HepG2 (cell line): ENCODE measurements at places on chromosomes 3 and 15.

DNA sequence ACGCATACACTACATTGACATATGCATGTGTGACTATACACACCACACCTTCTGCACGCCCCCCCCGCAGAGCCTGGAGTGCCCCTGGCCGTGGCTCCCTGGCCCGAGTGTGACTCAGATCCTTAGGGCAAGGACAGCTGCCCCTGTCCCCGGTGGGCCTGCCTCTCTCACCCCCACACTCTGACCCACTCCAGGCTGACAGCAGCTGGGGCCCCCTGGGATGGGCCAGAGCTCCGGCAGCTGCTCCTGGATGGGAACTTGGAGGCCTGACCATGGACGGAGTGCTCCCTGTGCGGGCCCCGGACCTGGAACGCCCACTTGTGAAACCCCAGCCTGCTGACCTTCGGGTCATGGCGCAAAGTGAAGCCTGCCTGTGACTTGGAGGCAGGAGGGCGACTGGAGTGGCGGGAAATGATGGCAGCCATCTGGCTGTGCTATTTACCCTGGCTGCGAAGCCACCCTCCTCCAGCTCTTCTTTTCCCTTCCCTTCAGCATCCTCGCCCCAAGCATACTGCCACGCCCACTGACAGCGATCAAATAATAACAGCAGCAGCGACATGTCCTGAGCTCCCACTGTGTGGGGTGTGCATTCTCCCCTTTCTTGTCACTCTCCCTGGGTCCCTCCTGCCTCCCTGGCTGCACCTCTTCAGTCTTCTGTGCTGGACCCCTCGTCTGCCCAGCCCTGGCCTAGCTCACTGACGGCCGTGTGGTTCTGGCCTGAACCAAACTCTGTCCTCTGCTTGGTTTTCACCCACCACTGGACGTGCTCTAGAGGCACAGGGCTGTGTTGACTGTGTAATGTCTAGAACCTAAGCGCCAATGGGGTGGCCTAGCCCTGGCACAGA, 90.7 kb upstream of the MEF2A start:
- no peak for DNase-seq

GRCh38 chr3:115141033-115141757, 5.9 kb downstream of the ZBTB20 start:
- DNase-seq, result no peak

DNA sequence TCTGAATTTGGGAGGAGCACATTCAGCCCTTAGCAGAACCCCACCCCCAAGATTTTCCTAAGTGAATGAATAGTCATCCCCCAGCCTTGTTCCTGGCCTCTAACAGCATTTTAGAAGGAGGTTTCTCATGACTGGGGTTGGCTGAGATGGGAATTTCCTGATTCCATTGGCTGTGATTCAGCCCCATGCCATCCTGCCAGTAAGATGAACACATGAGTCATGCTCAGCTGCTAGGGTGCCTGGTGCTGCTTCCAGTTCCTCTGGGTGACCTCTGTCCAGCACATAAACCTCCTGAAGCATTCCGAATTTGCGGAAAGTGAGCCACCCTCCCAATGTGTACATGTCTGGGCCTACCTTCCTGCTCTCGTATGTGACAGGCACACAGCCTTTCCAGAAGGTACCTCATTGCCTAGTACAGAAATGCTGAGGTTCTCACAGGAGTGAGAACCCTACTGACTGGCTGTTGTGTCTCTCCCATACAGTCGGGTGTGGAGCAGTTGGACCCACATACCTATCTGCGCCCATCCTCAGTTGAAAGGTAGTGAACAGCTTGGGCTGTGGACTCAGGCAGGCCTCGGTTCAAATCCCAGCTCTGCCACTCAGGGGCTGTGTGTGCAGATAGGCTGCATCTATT, 91.7 kb downstream of the APBA2 start:
- DNase-seq, result no peak

DNA sequence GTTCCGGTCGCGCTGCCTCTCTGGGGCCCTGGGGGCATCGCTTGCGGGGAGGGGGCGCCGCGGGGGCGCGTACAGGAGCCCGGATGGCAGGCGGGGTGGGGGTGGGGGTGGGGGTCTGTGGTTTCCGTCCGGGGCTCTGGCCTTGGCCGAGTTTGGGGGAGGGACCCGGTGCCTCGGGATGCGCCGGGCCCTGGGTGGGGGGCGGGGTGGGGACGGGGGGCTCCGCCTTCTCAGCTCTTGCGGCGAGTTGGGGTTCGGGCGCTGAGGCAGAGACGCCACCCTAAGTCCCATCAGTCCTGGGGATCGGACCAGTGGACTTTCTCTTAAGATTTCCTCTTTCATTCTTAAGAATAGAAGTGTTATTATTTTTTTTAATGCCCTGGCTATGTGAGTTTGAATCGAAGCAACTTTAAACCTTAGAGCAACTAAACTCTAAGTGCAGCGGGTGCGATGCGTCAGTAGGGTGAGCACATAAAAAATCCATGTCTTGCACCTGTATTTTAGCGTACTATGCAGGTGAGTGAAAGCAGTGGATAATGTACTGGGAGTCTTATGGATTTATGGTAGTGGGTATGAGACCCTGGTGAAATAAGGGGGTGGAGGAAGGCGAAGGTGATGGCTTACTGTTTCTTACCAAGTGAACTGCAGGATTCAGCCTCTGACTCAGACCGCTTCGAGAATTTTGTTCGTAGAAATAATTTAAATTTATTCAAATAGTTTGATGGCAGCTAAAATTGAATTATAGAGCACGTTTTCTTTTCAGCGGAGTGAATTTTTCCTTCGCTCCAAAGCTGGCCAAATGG, 762 bp downstream of the CTNNB1 start:
- no peak for DNase-seq

- no peak for DNase-seq
Measured at GRCh38 chr15:74403588-74403919, 30.2 kb downstream of the SEMA7A start.

- DNase-seq, result no peak
Measured at GRCh38 chr3:193814166-193814892, 221.3 kb downstream of the OPA1 start.

DNA sequence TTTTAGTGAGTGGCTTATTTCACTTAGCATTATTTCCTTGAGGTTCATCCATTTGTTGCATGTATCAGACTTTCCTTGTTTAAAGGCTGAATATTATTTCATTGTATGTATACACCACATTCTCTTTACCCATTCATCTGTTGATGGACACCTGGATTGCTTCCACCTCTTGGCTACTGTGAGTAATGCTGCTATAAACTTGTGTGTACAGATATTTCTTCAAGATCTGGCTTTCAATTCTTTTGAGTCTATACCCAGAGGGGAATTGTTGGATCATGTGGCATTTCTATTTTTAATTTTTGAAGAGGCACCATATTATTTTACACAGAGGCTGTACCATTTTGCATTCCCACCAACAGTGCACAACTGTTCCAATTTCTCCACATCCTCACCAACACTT, 313.5 kb downstream of the RPLP1 start:
- DNase-seq, result no peak

DNA sequence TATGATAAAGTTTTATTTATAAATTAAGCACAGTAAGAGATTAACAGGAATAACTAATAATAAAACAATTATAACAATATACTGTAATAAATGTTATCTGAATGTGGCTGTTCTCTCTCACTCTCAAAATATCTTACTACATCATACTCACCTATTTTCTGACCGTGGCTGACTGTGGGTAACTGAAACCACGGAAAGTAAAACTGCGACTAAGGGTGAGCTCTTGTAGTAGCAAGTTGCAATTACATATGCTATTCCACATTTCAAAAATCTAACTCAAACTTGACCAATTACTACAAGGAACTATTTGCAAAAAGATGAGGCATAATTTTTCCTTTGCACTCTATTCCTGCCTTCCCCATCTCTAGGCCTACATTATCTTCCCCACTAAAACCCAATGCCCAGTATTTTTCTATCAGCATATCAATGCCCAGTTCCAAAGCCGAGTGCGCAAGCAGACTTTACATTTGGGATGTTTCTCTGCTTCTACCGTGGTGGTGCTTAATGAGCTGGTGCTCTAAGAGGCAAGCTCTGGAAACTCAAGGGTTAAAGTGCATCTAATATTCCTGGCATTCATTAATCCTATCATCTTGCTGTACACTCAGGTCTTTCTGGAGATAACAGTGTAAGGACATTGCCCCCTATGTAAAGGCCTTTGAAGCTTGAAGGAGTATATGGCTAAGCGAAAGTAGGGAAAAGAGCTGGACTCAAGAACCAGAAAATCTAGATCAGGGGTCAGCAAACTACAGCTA, 6.7 kb downstream of the PCYT1A start:
- DNase-seq, result no peak

GRCh38 chr15:82855286-82856100, 46.1 kb downstream of the WHAMM start:
- DNase-seq, result no peak

DNA sequence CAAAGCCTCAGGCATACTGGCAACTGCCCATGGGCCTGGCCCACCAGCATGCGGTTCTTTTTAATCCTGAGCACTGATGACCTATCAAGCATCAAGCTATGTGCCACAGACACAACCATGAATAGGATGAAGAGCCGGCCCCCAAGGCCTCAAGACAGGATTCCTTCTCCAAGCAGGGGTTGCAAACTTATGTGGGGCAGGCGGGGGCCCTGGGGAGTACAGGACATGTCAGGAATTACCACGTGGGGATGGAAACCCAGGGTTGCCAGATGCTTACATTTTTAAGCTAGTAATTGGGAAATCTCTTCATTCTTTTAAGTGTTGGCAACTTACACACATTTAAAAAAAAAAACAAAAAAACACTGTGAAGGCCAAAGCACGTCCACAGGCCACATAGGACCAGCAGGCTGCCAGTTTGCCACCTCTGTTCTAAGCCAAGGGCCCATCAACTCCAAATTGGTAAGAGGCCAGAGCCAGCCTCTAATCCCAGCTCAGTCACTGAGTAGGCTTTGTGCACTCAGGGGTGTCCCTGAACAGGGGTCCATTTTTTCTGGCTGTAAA, 32.8 kb downstream of the BDH1 start:
- DNase-seq, result no peak

- peak; percentile 5 for DNase-seq
Measured at GRCh38 chr3:56042326-56042951, 425.8 kb downstream of the ERC2 start.

GRCh38 chr3:172061724-172062184, 22.4 kb downstream of the FNDC3B start:
- DNase-seq, result peak; percentile 88

DNA sequence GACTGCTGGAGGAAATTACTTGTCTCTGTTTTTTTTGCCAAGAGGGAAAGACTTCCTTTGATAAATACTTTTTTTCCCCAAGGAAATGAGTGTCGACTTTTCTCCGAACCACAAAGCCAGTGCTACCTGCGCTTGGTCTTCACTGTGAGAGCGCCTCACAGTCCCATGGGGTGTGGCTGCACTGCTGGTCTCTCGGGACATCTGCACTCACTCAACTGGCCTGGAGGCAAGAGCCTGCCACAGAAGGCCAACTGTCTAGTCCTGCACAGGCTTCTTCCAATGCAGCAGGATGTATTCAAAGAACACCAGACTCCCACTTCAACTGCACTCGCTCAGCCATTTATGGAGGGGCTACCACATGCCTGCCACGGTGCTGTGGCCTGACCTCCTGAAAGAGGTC, 40.6 kb upstream of the CGNL1 start:
- DNase-seq, result no peak

GRCh38 chr3:127808197-127808596, 14.1 kb downstream of the MGLL start:
- no peak for DNase-seq

GRCh38 chr3:147640781-147641180, 231.6 kb downstream of the ZIC1 start:
- DNase-seq, result no peak

DNA sequence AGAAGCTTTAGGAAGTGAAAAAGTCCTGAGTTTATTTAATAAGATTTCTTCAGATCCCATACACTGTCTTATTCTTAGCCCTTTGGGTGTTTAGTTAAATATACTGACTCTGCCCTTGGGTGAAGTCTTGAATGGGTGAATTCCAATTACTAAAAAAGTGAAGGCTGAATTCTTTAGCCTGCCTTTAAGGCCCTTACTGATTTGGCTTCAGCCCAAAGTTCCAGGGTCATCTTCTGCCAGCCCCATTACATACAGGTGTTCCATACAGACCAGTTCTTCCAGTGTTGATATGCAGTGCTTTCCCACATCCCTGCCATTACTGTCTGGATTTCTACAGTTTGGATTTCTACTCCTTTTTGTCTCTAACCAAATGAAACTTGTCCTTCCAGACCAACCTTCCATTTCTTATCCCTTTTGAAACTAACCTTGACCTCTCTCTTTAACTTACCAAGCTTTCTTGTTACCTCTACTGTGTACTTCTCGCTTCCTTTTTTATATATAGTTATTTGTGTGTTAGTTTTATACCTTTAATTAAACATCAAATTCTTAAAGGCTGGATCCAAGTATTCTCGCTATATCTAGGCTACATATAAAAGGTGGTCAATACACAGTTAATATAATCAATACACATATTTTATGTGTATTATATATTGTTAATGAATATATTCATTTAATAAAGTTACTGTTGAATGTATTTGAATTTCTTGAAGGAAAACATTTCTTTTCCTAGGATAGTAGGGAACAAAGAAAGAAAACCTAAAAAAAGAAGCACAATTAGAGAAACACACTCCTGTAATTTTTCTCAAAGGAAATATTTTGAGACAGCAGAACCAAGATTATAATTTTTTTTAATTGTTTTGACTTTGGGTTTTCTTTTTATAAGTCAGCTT, 15.0 kb downstream of the MBNL1 start:
- DNase-seq, result no peak

GRCh38 chr3:15154326-15154725, 51.7 kb upstream of the CAPN7 start:
- no peak for DNase-seq
